Common myeloid progenitor, CD34-positive (primary cell): ENCODE measurements at places on chromosomes 6 and 20.

DNA sequence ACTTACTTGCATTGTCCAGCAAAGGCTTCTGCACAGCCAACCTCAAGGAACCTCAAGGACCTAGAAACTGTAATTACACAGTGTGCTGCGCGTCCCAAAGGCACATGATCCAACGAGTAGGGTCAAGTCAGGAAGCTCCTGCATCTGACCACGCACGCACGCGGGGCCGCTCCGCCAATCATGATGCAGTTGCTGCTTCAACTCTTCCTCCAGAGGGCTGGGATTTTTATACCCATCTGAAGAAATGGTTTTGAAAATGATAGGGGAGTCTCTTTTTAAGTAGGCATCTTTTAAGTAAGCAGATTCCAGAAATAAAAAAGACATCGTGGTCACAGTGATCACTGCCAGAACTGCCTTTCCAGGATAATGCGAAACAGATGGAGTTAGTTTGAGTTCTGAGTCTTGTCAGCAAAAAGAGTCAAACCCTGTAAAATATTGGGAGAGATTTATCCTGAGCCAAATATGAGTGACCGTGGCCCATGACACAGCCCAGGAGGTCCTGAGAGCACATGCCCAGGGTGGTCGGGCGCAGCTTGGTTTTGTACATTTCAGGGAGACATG is 34.0 kb downstream of the KIF25 start:
- DNase-seq: no peak

DNA sequence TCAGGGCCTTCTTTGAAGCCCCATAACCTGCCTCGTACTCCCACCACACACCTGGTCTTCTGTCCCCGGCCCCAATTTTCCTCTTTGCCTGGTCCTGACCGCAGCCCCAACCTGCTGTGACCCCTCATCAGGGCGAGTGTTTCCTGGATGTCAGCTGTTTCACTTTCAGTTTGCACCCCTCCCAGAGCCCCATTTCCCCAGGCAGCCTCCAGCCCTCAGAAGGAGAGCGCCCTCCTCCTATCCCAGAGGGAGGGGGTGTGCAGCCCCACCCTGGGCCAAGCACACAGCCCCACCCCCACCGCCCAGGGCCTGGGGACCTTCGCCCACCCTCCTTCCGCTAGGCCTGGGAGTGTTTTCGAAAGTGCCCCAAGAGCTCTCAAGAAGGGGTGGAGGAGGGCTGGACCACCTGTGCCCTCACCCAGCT is 1.5 kb downstream of the BAK1 start:
- DNase-seq: peak; percentile 79

- DNase-seq: no peak
Observed at GRCh38 chr6:144063246-144063743, 32.1 kb downstream of the SF3B5 start.

- no peak for DNase-seq
Observed at GRCh38 chr6:19052219-19052618, 665.1 kb downstream of the RNF144B start.

GRCh38 chr6:168541307-168541706 is 100.3 kb downstream of the SMOC2 start:
- no peak for DNase-seq

DNA sequence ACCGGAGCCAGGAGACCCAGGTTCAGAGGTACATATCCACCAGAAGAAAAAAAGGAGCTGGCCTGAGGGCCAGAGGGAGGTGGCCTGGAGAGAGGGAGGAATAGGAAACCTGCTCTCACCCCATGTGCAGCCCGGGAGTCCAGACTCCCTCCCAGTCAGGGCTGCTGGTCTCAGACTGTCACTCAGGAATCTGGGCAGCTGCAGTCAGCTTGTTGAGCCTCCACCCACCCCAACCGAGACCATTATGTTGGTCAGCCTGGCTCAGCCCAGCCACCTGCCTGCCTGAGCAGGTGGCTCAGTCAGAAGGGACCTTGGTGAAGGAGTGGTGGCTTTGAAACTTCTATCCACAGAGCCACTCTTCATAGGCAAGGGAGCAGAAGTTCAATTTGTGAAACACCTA is 53.3 kb upstream of the EPB41L1 start:
- DNase-seq: no peak

- DNase-seq: peak; percentile 38
Observed at GRCh38 chr6:53581856-53582255, 37.0 kb upstream of the GCLC start.

DNA sequence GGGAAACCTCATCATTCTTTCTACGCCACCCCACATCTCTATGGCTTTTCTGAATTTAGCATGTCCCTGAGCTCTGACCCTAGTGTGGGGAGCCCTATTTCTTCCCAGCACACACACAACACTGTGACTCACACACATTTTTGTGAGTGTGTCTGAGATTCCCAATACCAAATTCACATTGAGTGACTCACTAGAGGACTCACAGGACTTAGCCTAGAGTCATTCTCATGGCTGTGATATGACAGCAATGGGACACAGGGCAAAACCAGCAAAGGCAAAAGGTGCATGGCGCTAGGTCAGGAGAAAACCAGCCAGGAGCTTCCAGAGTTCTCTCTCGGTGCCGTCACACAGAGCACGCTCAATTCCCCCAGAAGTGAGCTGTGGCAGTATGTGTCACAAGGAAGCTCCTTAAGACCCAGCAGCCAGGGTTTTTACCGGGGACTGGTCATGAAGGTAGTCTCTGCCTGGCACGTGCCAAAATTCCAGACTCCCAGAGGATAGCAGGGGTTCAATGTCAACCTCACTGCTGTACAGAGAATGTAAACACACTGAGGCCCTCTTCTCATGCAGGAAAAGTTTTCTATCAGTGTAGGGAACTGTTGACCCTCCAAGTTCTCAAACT is 6.2 kb downstream of the CSTL1 start:
- DNase-seq: no peak

DNA sequence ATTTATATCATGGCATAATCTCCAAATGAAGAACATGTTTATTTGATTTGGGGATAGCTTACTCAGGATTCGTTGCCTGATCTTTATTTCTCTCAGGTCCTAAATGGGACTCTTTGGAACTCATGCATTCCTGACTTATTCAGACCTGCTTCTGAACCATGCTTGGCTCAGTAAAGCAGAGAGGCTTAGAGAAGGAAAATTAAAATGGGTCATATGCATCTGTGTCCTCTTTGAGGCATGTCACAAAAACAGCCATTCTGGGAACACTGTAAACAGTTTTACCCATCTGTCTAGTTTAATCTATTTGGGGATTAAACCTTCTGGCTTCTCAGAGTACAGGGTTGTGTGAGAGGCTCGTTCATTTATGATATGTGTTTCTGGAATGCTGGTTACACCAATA is 1017.3 kb downstream of the KIF16B start:
- DNase-seq: no peak

DNA sequence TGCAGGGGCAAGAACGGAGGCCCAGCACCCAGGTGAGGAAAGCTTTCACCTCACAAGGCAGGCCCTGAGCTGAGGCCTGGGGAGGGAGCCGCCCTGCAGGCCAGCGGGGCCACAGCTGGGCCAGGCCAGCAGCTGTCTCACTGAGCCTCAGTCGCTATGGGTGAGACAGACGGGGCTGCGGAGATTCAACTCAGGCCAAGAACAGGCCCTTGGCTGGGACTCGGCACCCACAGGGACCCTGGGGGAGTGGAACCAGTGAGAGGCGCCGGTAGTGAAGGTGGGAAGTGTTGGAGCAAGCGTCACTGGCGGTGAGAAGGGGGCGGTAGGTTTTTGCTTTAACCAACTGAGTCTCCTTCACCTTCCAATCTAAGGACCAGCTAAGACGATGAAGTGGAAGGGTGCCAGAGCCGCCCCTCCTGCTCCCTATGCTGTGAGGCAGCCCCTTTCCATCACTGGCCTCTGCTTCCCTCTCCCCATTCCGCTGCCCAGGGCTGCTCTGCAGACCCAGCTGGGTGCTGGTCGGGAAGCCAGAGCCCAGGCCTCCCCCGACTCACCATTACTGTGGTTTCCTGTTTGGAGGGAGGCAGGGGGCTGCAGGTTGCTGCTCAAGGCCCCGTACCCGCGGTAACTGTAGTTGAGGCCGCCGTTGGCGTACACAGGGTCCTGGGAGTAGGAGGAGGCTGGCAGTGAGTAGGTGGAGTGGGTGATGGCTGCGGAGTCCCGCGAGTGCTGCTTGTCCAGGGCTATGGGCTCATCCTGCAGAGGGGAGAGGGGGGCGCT is 93.7 kb downstream of the ASXL1 start:
- no peak for DNase-seq

GRCh38 chr6:18042536-18043145 is 55.2 kb upstream of the KIF13A start:
- DNase-seq: no peak

GRCh38 chr6:30113003-30113759 is at the start of gene TRIM31:
TSS of gene TRIM31 (minus strand) at chr6:30113090. CDS start at chr6:30112805, 285 bp downstream.
- no peak for DNase-seq

GRCh38 chr6:29633534-29633905 is 537 bp upstream of the GABBR1 start:
- no peak for DNase-seq

- DNase-seq: no peak
Observed at GRCh38 chr6:165664559-165665383, 1.7 kb upstream of the PDE10A start.

DNA sequence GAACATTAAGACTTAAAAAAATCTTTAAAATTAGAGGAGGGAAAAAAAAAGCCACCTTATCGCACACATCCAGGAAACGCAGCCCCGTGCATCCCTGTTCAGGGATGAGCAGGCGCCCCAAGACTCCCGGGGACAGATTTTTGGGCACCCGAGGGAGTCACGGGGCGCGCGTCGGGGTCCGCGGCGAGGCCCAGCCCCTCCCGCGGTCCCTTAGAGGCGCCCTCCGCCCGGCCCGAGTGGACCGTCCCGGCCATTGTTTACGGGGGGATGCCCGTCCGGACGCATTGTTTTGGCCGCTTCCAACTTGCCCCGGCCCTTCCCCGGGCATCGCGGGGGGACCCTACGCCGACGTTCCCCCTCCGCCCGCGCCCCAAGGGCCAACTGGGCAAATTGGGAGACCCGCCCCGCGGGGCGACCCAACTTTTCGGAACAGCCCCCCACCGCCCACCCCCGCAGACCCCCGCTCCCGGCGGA is 610 bp downstream of the ZNF217 start:
- DNase-seq: no peak

DNA sequence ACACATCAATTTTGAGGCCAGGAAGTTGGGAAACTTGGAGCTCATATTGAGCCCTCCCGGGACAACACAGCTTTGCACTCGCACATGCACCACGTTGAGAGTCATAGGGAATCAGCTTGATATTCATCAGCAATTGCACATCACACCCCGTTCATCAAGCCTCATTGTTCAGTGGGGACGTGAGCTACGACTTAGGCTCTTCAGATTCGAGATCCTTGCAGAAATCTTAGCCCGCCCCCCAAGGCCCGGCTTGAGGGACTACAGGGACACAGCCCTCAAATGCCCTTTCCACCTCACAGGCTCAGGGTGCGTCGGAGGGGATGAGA is 93.0 kb upstream of the MAFB start:
- DNase-seq: no peak

DNA sequence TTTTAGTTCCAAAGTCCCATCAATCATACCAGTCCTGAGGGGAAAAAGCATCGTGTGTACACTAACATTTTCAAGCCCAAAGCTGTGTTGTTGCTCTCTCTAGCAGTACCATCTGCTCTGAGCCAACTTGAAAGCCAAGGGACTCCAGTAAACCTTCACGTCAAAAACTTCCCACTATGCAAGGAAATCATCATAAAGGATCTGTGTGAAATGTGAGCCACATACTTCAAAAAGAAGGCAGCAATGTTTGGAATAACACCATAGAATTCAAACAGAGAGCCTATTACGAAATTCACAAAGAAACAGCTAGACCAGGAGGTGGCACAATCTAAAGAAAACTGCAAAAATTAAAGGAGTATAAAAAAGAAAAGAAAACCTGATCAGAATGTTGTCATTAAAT is 399.8 kb upstream of the EPHA7 start:
- no peak for DNase-seq

- DNase-seq: peak; percentile 61
Observed at GRCh38 chr6:33427585-33428223, 7.8 kb downstream of the SYNGAP1 start.

DNA sequence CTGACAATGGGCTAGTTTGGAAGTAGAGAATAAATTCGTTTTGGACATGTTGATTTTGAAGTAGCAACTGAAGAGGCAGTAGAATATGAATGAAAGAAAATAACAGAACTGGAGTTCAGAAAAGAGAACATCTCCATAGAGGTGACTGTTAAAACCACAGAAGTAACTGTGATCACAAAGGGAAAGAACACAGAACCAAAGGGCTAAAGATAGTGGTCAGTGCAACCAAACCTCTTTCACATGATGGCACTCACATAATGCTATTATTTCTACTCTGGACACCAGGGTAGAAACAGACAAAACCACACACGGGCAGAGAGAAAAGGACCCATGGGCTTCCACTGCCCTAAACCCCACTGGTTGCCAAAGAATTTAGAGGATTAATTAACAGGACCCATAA is 58.5 kb downstream of the CDK19 start:
- no peak for DNase-seq

DNA sequence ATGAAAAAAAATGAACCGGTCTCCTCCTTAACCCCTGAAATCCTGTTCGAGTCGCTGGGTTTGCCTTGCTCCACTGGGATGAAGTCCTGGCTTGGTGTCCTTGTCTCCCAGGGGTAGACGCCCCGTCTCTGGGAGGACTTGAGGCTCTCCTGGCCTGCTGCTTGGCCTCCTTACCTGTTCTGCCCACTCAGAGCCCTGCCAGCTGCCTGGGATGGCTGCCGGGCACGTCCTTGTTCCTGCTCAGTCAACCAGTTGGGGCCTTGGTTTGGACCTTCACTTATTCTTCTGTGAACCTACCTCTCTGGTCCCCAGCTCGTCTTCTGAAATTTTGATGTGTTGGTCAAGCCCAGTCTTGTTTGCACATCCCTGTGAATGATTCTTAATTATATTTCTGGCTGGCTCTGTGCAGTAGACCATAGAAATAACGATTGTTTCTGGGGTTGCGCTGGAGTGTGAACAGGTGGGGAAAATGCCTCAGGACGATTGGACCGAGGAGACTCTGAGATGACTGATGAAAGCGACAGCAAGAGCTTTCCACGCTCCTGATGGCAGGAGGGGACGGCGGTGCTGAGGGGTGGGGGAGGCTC is 126.5 kb upstream of the ESR1 start:
- DNase-seq: no peak
